IgD-negative memory B cell (primary cell): ENCODE measurements at places on chromosomes 1 and 21. TPM values are rescaled to one million over a fixed set of nuclear protein-coding genes. Genes with fewer than 3 reads are reported as not detected.

CAMK1G gene
- polyA plus RNA-seq, result not detected

CELA2A gene
- not detected for polyA plus RNA-seq

SERTAD4 gene
- not detected for polyA plus RNA-seq

RIMKLA gene
- not detected for polyA plus RNA-seq

FCRL2 gene
- polyA plus RNA-seq, result 52.3 TPM

TNFRSF18 gene
- 3.5 TPM for polyA plus RNA-seq

BARHL2 gene
- not detected for polyA plus RNA-seq

OR14K1 gene
- not detected for polyA plus RNA-seq

CD1C gene
- polyA plus RNA-seq, result 179 TPM

MLLT11 gene
- polyA plus RNA-seq, result 1.5 TPM

TGFB2 gene
- 0.59 TPM for polyA plus RNA-seq

PTAFR gene
- 14.6 TPM for polyA plus RNA-seq

DIO1 gene
- polyA plus RNA-seq, result 0.18 TPM

ZYG11B gene
- 11.8 TPM for polyA plus RNA-seq

ACTL8 gene
- polyA plus RNA-seq, result not detected

ARHGAP30 gene
- 138 TPM for polyA plus RNA-seq

LYPD8 gene
- polyA plus RNA-seq, result not detected

NCAM2 gene
- not detected for polyA plus RNA-seq

LCA5L gene
- polyA plus RNA-seq, result not detected

EFNA1 gene
- not detected for polyA plus RNA-seq

TFAP2E gene
- 0.31 TPM for polyA plus RNA-seq

DCST1 gene
- not detected for polyA plus RNA-seq

DYRK1A gene
- polyA plus RNA-seq, result 4.3 TPM

FAM151A gene
- polyA plus RNA-seq, result not detected

GJB3 gene
- not detected for polyA plus RNA-seq

SLC9C2 gene
- polyA plus RNA-seq, result not detected

MOB3C gene
- 10.7 TPM for polyA plus RNA-seq

IVL gene
- polyA plus RNA-seq, result not detected

PTGFR gene
- polyA plus RNA-seq, result not detected

SH2D1B gene
- 0.26 TPM for polyA plus RNA-seq

LRRC7 gene
- polyA plus RNA-seq, result not detected

CASQ1 gene
- polyA plus RNA-seq, result not detected

AKR7A2 gene
- polyA plus RNA-seq, result 87.9 TPM

MMEL1 gene
- polyA plus RNA-seq, result 5.8 TPM

EPHB2 gene
- polyA plus RNA-seq, result not detected

HNRNPCL2 gene
- polyA plus RNA-seq, result not detected

SLC44A5 gene
- 2.7 TPM for polyA plus RNA-seq

GRIK1 gene
- polyA plus RNA-seq, result not detected

TCP10L gene
- 0.28 TPM for polyA plus RNA-seq

WNT3A gene
- not detected for polyA plus RNA-seq

VAMP3 gene
- polyA plus RNA-seq, result 29.3 TPM

CDC7 gene
- 1.8 TPM for polyA plus RNA-seq

RSPO1 gene
- polyA plus RNA-seq, result not detected

TAL1 gene
- polyA plus RNA-seq, result 0.19 TPM

OR2L3 gene
- not detected for polyA plus RNA-seq

RORC gene
- 0.26 TPM for polyA plus RNA-seq

RGS8 gene
- not detected for polyA plus RNA-seq

AKNAD1 gene
- polyA plus RNA-seq, result not detected

CD1B gene
- not detected for polyA plus RNA-seq

ZNF683 gene
- polyA plus RNA-seq, result 8.8 TPM

NLRP3 gene
- 0.08 TPM for polyA plus RNA-seq

ERICH3 gene
- polyA plus RNA-seq, result not detected

MOV10 gene
- 5.6 TPM for polyA plus RNA-seq
